Omental fat pad (tissue), 4 donors: ENCODE measurements at places on chromosomes 4 and X. TPM values are rescaled to one million over a fixed set of nuclear protein-coding genes. Genes with fewer than 3 reads are reported as not detected.

- no peak for DNase-seq
Observed at GRCh38 chrX:57918750-57919436, 8.6 kb upstream of the ZXDA start.

DNA sequence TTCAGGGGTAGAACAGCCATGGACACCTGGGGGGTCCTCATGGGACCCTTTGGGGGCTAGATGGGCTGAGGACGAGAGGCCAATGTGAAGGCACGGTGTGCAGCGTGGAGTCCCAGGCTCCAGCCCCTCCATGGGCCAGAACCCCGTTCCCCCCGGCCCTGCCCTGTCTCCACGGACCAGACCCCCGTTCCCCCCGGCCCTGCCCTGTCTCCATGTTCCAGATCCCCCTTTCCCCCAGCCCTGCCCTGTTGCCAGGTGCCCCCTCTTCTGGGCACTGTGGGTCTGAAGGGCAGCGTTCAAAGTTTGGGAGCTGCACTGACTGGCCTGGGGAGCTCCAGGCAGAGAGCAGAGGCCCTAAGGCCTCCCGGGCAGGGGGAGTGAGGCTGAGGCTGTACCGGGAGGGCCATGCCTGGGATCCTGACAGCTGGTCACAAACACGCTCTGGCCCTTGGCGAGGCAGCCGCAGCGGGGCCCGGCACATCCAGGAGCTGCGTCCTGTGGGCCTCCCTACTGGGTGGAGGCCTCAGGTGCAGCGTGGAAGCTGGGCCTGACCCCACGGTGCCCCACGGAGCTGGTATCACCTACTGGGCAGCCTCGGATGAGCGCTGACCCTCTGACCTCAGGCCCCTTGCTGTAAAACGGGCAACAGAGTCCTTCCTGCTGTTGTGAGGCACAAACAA, 8.9 kb downstream of the DGKQ start:
- no peak for DNase-seq

The MXRA5 gene
- 5.8 TPM for total RNA-seq

The PRPS2 gene
- total RNA-seq, result 23.5 TPM
